ENCODE measurements at places on chromosomes 1 and 21.

DNA sequence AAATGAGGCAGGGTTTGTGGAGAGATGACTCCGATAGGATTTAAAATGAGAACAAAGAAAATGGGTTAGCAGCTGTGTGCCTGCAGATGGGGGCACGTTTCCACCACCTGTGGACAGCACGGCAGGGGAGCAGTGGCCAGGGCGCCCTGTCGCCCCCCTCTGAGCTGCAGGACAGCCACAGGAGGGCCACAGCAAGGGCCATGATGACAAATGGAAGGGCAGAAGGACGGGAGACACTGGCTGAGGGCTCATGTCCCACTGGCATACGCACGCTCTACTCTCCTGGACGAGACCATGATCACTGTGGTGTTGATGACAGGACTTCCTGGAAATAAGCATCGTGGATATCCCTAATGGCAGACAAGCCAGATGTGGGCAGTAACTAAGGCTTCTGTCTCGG is 241.0 kb downstream of the SDCCAG8 start:
- DNase-seq: no peak

DNA sequence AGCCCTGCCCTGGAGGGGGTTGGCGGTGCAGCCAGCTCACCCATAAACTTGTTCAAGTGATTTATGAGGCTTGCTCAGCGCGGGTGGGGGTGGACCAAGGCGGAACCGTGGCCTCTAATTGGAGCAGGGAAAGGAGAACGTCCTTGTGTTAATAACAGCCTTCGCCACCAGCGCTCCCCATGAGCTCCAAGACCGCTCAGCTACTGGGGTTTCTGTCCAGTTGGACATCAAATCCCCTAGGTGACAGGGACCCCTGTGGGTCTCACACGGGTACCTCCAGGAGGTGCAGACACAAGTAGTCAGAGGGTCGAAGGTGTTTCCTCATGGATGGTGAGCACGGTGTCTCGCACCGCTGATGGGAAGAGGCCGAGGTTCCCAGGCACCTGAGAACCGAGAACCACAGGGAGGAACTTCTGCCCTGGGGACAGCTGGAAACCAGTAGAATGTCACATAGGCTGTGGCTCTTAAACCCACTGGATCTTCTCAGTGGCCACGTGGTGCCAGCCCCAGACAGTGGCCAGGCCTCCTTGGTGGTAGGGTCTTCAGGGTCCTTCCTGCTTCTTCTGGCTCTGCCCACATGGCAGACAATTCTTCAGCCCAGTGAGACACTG is 3.7 kb upstream of the ACTRT2 start:
- no peak for DNase-seq

- DNase-seq: no peak
Measured at GRCh38 chr1:240404286-240404685, 207.7 kb downstream of the GREM2 start.

- DNase-seq: no peak
Measured at GRCh38 chr1:206422525-206422924, 47.8 kb upstream of the IKBKE start.

GRCh38 chr1:118688891-118689290 is 299.3 kb downstream of the TBX15 start:
- DNase-seq: no peak

DNA sequence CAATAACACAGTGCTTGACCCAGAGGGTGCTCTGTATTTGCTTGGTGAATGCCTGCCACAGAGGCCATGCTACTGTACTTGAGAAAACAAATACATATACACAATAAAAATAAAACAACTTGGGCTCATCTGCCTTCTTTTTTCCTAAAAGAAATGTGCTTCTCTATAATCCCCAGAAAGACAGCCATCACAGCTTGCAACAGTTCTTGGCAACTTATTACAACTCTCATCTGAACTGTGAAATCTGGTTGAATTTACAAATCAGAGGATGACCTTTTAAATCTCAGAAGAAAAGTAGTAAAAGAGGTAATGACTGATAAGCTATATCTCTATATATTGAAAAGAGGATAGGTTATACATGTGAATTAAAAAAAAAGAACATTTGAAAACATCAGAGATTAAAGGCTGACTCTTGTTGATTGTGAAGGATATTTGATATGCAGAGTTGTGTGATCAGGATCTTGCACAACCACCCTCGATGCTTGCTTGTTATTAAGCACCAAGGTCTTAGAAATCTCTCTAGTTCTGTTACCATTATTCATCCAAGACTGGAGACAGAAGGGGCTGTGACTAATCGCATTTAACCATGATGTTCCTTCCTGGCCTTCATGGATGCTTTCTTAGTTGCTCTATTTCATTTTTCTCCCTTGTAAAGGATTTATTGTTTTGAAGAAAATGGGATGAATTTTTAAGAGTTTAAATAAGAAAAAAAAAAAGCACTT is 213.4 kb downstream of the APP start:
- no peak for DNase-seq

GRCh38 chr1:1873186-1873585 is 17.7 kb downstream of the GNB1 start:
- DNase-seq: no peak

GRCh38 chr1:12275370-12275769 is 45.5 kb downstream of the VPS13D start:
- DNase-seq: no peak

DNA sequence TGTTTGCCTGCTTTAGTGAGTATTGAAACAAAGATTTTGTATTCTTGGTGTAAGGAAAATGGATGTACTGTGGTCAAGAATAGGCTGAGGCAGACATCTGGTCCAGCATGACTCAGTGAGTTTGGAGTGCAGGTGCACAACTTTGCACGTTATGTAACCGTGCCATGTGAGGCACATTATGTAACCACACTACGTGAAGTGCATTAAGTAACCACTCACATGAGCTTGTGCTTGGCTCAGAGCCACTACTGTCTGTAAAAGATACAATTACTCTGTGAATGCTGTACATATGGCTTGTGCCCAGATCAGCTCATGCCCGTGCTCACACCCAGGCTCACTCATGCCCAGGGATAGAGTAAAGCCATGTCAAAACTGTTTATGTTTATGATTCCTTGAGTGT is 216.8 kb downstream of the CTH start:
- DNase-seq: no peak

DNA sequence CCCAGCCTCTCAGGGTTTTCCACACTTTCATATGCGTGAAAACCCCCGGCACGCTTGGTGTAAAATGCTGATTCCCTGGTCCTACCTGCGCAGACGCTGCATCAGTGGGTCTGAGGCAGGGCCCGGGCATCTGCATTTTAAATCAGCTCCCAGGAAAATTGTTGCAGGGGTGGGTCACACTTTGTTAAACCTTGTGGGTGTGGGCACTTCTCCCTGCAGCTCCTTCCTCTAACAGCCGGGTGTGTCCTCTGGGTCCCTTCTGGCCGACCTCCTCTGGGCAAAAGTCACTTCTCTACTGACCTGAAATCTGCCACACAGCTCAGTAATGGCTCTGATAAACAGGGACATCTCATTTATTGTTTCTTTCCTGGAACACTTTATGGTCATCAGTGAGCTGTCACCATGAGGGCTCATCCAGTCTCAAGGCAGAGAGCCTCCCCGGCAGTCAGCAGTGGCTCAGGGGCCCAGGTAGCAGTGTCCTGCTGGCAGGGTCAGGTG is 52.8 kb upstream of the TMPRSS2 start:
- no peak for DNase-seq

GRCh38 chr1:169318536-169319244 is 48.9 kb downstream of the NME7 start:
- no peak for DNase-seq

- DNase-seq: no peak
Measured at GRCh38 chr21:27062443-27062842, 95.6 kb upstream of the ADAMTS5 start.

- DNase-seq: no peak
Measured at GRCh38 chr1:56585985-56586384, 6.6 kb upstream of the PLPP3 start.

- no peak for DNase-seq
Measured at GRCh38 chr1:167599957-167600581, 30.0 kb upstream of the RCSD1 start.

- no peak for DNase-seq
Measured at GRCh38 chr21:46556802-46557201, 48.1 kb downstream of the S100B start.

DNA sequence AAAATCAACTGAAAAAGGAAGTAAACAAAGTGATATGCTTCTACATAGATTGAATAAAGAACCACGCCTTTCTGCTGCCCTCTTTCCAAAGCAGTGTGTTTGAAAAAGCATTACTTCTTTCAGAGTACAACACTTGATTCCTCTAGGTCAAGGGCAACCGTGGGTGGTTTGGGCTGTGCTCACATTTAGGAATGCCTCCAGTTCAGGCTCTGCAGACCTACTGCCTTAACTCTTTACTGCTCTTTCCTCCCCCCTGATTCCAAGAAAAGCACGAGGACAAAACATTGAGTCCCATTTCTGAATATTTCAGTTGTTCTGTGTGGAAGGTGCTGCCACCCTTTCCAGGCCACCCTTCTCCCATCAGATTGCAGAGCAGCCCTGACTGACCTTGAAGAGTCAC is 45.2 kb downstream of the ADAMTS1 start:
- DNase-seq: no peak

GRCh38 chr1:212107481-212107880 is 71.9 kb downstream of the DTL start:
- DNase-seq: no peak

DNA sequence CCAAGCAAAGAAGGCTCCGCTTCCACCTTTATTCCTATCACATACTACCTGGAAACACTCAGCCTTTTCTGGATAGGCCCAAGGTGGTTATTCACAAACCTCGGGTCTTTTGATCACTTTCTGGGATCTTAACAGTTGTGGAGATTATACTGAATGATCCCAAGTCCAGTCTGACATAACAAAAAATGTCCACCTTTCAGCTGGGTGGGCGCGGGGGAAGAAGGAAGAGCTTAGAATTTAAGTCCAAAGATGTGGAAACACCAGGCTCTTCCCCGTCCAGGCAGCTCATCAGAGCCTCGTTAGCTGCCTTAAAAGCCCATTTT is 338 bp upstream of the C1orf53 start:
- DNase-seq: no peak

- DNase-seq: no peak
Measured at GRCh38 chr1:213171711-213172110, 120.7 kb downstream of the RPS6KC1 start.

- no peak for DNase-seq
Measured at GRCh38 chr1:224113545-224113917, 380 bp upstream of the FBXO28 start.

DNA sequence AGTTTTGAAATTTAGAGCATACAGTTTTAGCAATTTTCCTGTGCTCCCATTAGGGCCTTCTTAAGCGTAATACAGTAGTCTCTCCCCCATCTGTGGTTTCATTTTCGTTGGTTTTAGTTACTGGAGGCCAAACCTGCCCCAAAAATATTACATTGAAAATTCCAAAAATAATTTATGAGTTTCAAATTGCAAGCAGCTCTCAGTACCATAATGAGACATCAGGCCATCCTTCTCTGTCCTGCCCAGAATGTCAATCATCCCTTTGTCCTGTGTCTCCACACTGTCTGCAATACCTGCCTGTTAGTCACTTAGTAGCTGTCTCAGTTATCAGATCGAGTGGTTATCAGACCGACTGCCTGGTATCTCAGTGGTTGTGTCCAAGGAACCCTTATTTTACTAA is 45.4 kb downstream of the ADSS2 start:
- DNase-seq: no peak

- DNase-seq: no peak
Measured at GRCh38 chr1:231603598-231604275, 22.9 kb upstream of the DISC1 start.

DNA sequence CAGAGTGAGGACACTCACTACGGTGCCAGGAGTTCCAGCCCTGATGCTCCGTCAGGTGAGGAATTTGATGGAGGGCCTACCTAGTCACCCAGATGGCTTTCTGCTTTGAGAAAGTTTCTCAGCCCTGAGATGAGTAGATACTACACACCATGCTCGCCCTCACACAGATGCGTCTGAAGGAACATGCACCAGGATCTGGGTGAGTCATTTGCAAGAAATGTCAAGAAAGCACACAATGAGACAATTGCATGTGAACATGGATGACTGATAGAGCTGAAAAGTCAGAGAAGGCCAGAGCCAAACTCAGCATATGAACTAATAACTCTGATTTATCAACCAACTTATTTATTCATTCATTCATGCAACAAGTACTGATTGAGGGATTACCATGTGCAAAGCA is 483.9 kb downstream of the OMA1 start:
- no peak for DNase-seq

GRCh38 chr21:33899199-33899598 is 16.4 kb downstream of the ATP5PO start:
- no peak for DNase-seq

GRCh38 chr1:229156872-229157271 is 114.0 kb upstream of the RAB4A start:
- no peak for DNase-seq

DNA sequence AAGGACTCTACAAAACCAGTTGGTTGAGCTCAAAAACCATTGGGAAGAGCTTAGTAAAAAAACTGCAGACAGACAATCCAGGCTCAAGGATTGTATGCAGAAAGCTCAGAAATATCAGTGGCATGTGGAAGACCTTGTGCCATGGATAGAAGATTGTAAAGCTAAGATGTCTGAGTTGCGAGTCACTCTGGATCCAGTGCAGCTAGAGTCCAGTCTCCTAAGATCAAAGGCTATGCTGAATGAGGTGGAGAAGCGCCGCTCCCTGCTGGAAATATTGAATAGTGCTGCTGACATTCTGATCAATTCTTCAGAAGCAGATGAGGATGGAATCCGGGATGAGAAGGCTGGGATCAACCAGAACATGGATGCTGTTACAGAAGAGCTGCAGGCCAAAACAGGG is 104.0 kb upstream of the BMP8A start:
- no peak for DNase-seq

GRCh38 chr1:208781391-208782045 is 537.3 kb upstream of the PLXNA2 start:
- no peak for DNase-seq

DNA sequence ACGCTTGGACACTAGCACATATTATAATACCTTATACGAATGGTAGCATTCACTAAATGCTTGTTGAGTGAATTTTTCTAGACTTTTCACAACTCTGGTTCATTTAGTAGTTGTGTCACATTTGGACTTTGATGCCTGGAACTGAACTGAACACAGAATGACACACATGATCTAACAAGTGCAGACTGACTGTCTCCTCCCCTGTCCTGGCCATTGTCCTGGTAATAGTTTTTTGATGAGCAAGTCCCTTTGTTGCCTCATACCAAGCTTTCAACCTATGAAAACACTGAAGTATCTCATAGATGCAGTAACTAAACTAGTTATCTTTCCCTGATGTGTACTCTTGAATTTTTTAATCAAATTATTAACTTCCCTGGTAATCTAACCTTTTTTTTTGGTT is 66.4 kb downstream of the LRRC8D start:
- DNase-seq: no peak

DNA sequence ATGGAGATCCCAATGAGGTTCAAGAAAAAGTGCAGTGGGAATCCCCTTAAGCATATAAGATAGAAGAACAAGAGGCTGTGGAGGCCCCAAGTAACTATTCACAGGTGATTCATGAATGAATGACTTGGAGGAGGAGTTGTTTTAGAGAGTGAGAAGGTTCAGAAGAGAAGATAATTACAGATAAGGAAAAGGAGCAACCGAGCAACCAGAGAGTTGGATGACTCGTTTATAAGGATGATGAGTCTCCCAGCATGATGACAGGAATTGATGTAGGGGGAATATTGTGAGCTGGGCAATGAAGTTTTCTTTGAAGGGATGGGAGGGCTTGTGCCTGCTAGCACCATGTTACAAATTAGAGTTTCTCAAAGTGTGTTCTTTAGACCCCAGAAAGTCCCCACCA is 9.8 kb downstream of the C8A start:
- DNase-seq: no peak
